ENCODE measurements at places on chromosomes 1 and 21.

- DNase-seq, result no peak
These were observed 12.2 kb upstream of the RGS16 start for GRCh38 chr1:182616130-182617013.

GRCh38 chr1:21546122-21546825, 37.1 kb downstream of the ALPL start:
- DNase-seq, result no peak

- no peak for DNase-seq
These were observed 4.7 kb upstream of the ATP6V1G3 start for GRCh38 chr1:198545156-198545555.

DNA sequence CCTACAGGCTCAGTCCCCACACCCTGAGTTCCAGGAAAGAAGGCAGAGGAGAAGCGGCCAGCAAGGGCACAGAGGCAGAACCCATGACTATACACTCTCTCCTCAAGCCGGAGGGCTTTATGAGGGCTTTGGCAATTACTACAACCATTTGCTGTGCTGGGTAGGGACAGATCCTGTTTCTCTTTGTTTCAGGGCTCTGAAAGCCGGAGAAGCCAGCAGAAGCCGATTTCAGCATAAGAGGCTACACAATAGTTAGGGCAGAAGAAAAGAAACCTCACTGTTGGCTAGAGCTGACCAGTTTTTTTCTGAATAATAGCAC, 13.9 kb downstream of the GPR3 start:
- no peak for DNase-seq

GRCh38 chr21:31589820-31590219, 69.7 kb upstream of the SOD1 start:
- no peak for DNase-seq

GRCh38 chr1:73635021-73635420, 563.0 kb downstream of the LRRIQ3 start:
- no peak for DNase-seq

GRCh38 chr1:156122086-156122485, 7.6 kb downstream of the LMNA start:
- no peak for DNase-seq

- DNase-seq, result no peak
These were observed 50.9 kb downstream of the MEGF6 start for GRCh38 chr1:3560251-3560871.

- no peak for DNase-seq
These were observed 1.9 kb upstream of the OR2T10 start for GRCh38 chr1:248599396-248599795.

DNA sequence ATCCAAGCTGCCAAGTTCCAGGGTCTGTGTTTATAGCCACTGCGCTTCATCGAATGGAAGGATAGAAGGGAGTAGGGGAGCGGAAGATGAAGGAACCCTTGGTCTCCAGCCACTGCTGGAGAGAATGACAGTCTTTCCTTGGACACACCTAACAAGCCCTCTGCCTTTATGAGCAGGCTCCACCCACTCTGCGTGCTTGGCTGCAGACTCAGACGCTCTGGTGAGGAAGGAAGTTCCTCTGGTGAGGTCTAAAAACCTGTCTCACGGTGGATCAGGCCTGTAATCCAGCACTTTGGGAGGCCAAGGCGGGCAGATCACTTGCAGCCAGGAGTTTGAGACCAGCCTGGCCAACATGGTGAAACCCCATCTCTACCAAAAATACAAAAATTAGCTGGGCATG, 55.4 kb downstream of the MATN1 start:
- no peak for DNase-seq

DNA sequence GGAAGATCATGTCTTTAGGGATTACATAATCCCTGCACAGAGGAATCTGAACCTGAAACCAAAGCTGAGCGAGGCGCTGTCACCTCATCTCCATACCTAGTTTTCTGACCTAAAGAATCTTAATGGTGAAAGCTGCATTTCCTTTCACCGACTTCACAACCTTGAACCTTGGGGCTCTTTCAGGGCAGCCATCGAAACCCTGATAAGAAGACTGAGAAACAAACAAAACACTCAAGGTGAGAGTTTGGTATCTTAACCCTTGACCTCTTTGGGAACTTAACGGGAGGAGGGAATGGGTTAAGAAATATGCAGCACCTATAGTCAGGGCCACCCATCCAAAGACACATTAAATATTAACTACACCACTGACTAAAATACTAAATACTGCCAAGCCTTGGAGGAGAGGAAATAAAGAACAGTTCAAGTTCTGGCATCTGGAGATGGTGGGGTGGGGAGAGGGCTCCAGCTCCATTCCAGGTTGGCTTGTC, 2.0 kb downstream of the C1orf116 start:
- no peak for DNase-seq

GRCh38 chr1:20739225-20739624, 6.7 kb upstream of the SH2D5 start:
- no peak for DNase-seq

DNA sequence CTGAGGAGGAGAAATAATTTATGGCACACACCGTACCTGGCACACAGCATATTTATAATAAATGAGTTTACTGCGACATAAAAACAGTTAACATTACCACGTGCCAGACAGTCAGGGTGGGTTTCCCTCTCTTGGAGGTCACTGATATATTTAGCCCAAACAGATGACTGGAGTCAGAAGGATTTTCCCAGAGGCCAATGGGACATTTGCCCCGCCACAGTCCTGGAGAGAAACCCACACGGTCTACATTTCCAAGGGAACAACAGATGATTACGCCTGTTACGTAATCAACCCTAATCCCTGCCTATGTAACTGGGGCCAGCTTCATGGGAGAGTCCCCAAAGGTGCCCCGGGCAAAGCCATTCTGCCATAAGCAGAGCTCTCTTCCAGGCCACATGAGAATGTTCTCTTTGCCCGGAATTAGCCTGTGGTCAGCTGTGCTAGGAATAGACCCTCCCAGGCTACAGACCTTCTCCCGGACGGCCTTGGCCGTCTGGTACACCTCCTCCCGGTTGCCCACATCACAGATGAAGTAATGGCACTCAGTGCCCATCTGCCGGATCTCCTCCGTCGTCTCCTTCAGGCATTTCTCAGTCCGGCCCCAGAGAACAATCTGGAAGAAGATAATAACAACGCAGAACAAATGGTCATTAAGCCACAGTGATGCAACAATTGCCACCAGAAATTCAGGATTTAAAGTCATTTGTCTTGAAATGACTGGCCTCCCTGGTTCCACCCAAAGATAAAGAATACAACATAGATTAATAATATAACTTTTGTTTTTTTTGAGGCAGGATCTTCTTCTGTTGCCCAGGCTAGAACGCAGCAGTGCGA, 37.7 kb downstream of the DHRS3 start:
- DNase-seq, result no peak

- DNase-seq, result no peak
These were observed 2.8 kb upstream of the NRAS start for GRCh38 chr1:114719424-114719787.

DNA sequence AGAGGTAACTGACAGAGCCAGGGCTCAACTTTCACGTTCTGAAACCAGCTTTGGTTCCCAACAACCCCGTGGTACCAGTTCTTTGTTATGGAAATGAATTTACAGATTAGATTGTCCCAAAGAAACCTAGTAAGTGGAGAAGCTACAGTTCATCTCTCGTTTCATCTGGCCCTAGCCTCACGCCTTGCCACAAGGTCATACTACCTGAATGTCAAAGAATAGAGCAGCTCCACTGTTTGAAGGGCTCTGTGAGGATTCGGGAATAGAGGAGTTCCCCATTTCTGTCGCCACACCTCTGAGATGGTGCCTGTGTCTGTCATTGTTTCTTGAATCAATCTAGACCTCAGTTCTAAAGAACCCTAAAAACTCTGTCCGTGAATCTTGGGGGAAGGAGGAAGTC, 15.0 kb upstream of the CDC42 start:
- no peak for DNase-seq

GRCh38 chr1:170086399-170087032, 12.0 kb upstream of the KIFAP3 start:
- no peak for DNase-seq

DNA sequence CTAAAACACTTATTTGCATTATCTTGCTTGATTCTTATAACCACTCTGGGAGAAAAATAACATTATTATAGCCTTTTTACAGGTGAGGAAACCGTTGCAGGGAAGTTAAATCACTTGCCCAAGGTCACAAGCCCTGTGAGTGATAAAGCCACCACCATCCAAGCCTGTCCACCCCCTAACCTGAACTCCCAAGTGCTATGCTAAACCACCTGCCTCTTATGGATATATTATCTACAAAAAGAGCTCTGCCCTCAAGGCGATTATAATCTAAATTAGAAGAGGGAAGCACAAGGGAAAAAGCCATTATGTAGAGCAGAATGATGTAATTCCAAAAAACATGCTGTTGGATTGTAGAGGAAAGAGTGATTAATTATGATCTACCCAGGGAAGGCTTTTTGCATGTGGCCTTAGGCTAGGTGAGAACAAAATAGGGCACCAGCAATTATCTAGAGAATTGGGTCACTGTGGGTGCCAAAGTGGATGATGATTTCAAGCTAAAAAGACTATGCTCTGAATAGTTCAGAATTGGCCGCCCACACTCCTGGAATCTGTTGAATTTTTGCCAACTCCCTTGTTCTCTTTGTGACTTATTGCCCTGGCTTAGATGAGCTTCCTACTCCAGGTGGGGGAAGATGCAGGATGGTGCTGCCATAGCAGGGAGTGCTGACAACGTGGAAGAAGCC, 205.3 kb downstream of the FGGY start:
- DNase-seq, result no peak

DNA sequence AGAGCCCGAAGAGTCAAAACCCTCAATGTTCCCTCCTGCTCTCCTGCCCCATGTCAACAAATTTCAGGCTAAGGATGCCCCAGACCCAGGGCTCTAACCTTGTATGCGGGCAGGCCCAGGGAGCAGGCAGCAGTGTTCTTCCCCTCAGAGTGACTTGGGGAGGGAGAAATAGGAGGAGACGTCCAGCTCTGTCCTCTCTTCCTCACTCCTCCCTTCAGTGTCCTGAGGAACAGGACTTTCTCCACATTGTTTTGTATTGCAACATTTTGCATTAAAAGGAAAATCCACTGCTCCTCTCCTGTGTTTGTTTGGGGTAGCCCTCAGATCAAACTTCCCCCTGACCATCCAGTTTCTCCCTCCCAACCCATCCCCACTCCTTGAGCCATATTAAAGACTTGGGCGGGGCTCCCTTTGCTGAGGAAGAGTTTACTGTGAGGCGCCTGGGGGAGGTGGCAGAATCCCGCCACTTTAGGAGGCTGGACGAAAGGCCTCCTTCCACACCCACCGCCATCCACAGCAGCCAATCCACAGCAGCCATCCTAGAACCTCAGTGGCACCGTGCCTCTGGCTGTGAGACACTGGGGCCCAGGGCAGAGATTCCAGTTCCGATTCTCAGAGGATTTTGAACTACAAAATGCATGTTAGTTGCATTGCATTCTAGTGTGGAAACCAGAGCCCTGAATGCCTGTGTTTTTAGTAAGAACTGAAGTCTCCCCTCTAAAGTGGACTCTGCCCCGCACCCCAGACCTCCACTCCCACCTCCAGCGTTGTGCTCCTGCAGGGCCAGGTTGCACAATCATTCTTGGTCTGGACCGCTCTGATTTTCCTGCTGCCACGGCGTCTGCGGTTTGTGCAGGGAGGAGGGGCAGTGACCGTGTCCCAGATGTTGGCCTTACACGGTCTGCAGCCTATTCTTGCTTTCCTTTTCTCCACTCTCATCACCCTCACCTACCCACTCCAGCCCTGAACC, 3.0 kb downstream of the OLFML3 start:
- no peak for DNase-seq

DNA sequence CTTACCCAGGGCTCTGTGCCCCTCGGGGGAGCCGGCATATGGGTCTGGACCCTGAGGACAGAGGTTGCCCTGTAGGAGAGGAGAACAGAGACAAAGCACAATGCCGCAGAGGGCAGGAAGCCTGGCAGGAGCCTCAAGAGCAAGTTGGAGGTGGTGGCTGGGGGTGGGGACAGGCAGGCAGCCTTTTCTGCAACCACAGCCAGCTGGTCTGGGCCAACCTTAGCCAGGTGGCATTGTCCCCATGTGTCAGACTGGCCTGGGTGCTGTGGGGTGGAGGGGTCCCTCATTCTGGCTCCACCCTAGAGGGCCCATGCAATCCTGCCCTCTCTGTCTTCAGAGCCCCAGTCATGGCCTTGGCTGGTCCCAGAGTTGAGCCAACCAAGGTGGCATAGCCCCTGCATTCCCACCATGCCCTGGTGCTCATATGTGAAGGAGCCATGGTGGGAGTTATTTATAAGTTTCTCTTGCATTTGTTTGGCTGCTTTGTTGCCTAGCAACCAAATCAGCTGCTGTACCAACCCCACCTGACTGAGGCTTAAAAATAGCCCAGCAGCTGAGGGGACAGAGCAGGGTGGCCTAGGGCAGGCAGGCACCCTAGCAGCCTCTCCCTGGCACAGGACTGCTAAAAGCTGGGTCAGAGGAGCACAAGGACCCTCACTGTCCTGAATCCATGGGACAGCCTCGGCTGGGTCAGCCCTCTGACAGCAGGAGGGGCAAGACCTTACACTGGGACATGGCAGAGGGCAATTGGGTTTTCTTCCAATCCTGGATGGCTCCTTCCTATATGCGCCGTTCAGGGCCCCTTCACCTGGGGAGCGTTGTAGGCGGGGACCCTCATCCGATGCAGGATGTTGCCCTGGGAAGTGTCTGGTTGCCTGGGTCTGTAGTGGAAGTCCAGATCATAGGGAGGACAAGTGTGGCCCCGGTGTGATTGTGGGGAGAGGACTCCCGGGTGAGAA, 19.5 kb downstream of the MAP7D1 start:
- DNase-seq, result no peak

DNA sequence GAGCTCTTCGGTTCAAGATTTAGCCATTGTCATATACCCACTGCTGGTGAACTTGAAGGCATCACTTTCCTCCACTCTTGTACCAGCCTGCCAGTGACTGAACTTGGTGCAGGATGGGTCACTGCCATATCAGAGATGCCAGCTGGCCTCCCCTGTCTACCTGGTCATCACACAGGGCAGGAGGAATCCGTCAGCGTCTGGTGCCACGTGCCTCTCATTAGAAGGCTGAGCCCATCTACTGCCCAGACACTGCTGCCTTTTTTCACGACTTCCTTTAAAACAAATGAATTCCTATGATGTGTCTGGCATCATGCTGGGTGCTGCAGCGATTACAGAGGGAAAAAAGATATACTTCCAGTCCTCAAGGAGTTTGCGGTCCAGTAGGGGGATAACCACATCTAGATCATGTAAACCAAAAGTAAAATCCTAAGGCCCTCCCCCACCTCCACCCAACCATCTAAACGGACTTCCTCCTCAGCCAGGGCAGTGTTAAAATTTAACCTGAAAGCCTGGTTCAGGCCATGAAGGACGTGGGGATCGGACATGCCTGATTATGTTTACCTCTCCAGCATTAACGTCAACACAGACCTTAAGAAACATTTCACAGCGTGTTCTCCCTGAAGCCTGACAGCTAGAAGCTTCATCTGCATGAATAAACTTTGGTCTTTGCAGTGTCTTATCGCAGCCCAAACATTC, 29.2 kb upstream of the PDE9A start:
- DNase-seq, result no peak

DNA sequence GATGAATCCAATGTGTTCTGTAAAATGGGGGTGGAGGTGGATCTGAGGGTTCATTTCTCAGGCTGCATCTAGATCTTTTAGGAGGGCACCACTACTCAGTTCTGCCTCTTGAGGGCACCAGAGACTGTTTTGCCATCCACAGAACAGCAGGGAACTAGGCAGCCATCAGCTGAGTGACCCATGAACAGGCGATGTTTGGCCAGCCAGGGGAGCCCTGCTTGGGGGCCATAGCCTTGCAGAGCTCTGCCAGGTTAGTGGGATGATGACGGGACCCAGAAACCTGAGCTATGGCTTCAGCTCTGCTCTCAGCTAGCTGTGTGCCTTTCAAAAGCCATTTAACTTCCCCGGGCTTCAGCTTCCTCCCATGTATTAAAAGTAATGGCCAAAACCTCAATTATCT, 13.4 kb upstream of the NOS1AP start:
- DNase-seq, result peak; percentile 47
